ENCODE measurements at places on chromosomes 16 and 17.

GRCh38 chr17:30381340-30381659 lies 2.6 kb downstream of the CPD start:
- no peak for DNase-seq

- DNase-seq: no peak
Measured at GRCh38 chr17:72064606-72065193, 56.1 kb upstream of the SOX9 start.

GRCh38 chr16:85391769-85392583 lies 221.1 kb upstream of the GSE1 start:
- no peak for DNase-seq

- no peak for DNase-seq
Measured at GRCh38 chr17:40516581-40517285, 15.3 kb upstream of the TNS4 start.

- DNase-seq: no peak
Measured at GRCh38 chr17:32746280-32746679, 130.6 kb downstream of the MYO1D start.

Measured in cortex of kidney (tissue), 1 donor.